ENCODE measurements at places on chromosomes 7 and 10. TPM values are rescaled to one million over a fixed set of nuclear protein-coding genes. Genes with fewer than 3 reads are reported as not detected.

Gene PNLIPRP3
- not detected for total RNA-seq

Gene CLRN3
- total RNA-seq: not detected

- peak; percentile 67 for DNase-seq
These were observed 279.9 kb downstream of the NEBL start for GRCh38 chr10:20616918-20617810.

Gene VGF
- total RNA-seq: 0.28 TPM

- DNase-seq: no peak
These were observed 101.6 kb downstream of the DNAJB6 start for GRCh38 chr7:157438121-157439025.

GRCh38 chr10:131977323-131978096, 4.2 kb downstream of the BNIP3 start:
- no peak for DNase-seq

Gene AVL9
- 44.6 TPM for total RNA-seq

DNA sequence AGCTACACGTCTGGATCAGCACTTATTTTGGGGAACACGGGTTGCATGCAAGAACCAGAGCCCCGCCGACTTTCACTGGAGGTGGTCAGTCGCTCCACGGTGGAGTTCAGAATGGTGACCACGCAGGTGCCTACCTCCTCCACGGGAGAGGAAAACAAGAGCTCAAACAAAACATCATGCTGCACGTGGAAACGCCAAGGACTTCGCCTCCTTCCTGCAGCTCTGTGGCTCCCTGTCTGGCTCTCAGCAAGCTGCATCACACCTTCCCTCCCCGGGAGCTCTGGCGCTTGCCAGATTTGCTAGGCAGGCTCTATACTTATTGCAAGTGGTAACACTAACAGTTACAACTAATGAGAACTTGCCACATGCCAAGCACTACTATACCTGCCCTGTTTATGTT, 26.0 kb downstream of the GSDME start:
- DNase-seq: no peak

GRCh38 chr7:122896509-122896908, 10.2 kb upstream of the CADPS2 start:
- DNase-seq: no peak

DNA sequence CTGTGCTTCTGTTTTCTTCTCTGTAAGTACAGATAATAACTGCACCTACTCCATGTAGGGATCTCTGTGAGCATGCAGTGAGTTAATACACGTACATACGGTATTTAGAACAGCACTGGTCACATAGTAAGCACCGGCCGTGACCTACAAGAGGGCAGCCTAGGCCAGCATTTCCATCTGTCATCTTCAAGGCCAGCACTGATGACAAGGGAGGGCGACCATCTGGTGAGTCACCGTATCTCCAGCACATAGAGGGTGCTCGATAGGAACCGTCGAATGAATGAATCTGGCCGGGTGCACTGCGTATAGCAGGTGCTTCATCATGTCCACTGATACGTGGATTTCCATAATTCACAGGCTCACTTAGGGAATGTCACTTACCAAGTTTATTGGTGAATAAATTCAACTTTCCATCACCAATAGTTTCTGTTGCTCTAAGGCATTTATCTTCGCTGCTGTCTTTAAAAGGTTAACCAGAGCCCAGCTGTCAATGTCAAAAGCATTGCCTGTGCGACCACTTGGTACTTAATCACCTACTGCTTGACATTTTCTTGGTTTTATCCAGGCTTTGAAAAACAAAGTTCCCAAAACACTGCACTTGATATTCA, 8.3 kb downstream of the NOD1 start:
- DNase-seq: no peak
